ENCODE measurements at places on chromosomes 16 and 17.

GRCh38 chr17:37274461-37274860 lies 101.3 kb upstream of the C17orf78 start:
- no peak for DNase-seq

GRCh38 chr16:19517424-19518089 lies 4.3 kb downstream of the GDE1 start:
- DNase-seq = no peak

GRCh38 chr17:8430966-8431365 lies 4.7 kb upstream of the NDEL1 start:
- DNase-seq = no peak

- no peak for DNase-seq
These were observed 109.1 kb downstream of the RGS9 start for GRCh38 chr17:65246252-65246651.

- DNase-seq = no peak
These were observed 105.3 kb upstream of the SMURF2 start for GRCh38 chr17:64767269-64767997.

DNA sequence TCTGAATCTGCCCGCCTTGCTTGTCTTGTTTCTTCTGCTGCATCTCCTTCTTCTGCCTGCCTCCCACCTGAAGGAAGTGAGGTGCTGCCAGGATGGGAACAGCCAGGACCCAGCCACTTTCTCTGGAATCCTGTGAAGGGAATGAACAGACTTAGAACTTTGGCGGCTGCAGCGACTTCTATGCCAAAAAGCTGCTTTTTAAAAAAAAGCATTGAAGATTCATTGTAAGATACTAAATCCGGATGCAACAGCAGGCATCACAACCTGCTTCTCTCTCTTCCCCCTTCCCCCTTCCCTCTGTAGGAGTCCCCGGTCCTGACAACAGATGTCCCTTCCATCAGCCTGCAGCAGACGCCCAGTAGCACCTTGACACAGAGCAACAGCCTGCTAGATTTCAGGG lies 176.3 kb downstream of the HS3ST4 start:
- DNase-seq = no peak

DNA sequence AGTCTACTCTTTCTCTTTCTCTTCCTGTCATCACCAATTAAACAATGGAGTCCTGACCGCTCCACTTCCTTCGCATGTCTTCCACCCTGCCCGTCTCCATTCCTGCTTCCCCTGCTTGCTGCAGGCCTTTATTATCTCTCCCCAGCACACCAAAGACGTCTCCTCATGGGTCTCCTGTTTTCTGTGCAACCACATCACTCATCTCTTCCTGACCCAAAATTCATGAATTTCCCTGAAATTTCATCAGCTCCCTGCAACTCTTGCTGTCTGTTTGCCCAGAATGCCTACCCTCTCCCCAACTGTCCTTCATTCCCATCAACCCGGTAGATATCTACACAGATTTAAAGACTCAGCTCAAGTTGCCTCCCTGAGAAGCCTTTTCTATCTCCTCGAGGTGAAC lies 76.7 kb upstream of the ALOX12 start:
- DNase-seq = no peak

GRCh38 chr16:89319886-89320781 lies 102.6 kb downstream of the ZNF778 start:
- DNase-seq = no peak

GRCh38 chr17:81599719-81600486 lies 37.0 kb downstream of the NPLOC4 start:
- no peak for DNase-seq

DNA sequence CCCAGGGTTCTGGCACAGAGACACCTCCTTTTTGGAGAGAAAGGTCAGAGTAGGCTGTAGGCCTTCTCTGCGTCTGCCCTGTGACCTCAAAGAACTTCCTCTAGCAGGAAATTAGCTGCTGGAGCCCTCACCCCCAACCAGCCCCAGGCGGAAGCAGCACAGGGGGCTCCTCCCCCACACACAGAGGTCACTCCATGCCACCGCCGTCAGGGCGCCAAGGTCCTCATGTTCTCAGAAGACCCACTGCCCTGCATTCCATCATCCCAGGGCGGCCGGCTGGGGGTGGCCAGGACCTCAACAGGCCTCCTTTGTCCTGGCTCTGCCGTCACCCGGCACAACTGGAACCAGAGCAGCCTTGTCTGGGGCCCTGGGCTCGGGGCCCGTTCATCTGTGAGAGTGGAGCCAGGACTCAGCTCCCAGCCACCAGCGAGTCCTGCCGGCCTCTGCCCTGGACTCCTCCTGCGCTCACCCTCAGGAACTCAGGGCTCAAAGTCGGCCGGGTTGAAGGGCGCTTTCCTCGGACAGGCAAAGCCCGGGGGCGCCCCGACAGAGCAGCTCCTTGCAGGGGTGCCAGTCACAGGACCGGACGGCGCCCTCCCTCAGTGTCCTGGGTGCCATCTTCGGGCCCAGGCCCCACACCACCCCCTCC lies 1.2 kb downstream of the TMC6 start:
- peak; percentile 85 for DNase-seq

DNA sequence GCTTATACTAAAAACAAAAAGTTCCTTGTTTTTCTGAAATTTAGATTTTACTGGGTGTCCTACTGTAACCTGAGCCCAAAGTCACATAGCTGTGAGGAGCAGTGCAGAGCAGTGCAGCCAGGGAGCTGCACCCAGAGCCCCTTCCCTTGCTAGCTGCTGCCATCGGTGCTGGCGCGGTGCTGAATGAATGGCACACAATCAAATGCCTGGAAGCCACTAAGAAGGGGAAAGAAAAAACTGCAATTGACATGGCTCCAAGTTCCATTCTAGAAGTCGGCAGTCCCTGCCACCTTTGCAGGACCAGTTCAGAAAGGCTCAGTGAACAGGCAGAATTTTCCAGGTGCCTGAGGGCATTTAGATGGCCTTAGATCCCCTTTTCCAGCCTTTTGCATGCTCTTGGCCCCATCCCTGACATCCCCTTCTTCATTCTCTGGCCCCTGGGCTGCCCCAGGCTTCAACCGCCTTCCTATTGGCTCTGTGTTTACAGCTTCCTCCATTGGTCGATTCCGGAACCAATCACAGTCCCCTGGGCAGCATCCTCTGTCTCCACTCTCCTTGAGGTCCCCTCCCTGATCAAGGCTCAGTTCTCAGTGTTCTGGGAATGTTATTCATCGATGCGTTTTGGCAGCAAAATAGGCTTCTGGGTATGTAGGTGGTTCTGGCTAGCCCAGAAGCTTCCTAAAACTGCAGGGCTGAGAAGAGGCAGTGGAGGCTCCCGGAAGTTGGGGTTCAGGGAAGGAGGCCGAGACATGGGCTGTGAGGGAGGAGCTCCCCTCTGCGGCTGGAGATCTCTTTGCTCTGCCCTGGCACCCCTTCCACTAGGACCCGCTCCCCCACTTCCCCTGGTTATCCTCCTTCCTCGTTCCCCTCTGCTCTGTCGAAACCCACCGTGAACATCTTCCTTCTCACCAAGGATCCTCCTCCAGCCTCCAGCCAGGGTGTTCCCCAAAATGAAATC lies 37.9 kb downstream of the ATP2C2 start:
- DNase-seq = peak; percentile 81

GRCh38 chr16:86533767-86534351 lies 21.2 kb downstream of the MTHFSD start:
- DNase-seq = peak; percentile 59

DNA sequence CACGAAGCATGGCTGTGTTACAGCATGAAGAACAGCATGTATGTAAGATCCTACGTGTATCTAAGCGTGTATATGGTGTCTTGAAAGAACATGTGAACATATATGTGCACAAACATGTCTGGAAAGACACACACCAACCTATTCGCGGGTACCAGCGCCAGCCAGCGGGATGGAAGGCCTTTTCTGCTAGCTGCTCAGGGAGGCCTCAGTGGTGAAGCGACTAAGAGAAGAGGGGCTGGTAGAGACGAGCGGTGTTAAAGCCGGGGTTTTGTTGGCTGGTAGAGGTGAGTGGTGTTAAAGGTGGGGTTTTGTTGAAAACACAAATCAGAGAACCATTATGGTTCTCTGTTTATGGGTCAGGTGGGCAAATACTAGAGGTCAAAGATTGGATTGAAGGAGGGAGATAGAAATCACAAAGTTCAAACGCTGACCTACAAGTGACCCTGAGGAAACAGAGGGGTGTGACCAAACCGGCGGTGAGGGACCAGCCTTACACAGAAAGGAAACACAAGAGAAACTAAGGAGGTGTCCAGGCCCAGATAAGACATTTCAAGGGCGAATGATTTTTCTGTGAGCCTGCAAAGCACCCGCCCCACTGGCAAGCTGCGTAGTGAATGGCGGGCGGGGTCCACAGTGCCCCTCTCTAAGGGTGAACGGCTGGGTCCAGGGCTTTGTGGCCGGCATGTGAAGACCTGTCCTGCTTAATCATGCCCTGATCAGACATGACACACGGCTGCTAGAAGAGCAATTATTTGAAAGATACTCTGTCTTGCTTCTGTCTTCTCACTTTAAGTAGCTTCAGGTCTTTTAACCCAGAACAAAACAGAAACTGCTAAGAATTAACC lies 8.1 kb downstream of the ZCCHC14 start:
- DNase-seq = no peak

DNA sequence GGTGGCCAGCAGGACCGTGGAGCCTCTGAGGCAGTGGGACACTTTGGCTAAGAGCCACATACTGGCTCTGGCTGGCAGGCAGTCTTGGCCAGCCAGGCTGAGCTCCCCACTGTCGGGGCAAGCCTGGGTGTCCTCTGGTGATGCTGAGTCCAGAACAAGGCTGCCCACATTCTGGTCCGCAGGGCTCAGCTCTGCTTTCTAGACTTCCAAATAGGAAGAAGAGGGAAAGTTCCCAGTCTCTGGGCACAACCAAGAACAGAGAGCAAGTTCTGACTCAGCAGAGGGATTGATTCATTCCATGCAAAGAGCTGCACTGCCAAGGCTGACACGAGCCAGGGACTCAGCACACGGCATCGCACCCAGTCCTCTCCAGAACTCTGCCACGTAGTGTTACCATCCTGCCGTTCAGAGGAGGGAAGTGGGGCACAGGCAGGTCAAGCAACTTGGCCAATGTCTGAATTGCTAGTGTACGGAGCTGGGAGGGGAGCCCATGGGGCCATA lies 58.9 kb downstream of the NOS2 start:
- no peak for DNase-seq

DNA sequence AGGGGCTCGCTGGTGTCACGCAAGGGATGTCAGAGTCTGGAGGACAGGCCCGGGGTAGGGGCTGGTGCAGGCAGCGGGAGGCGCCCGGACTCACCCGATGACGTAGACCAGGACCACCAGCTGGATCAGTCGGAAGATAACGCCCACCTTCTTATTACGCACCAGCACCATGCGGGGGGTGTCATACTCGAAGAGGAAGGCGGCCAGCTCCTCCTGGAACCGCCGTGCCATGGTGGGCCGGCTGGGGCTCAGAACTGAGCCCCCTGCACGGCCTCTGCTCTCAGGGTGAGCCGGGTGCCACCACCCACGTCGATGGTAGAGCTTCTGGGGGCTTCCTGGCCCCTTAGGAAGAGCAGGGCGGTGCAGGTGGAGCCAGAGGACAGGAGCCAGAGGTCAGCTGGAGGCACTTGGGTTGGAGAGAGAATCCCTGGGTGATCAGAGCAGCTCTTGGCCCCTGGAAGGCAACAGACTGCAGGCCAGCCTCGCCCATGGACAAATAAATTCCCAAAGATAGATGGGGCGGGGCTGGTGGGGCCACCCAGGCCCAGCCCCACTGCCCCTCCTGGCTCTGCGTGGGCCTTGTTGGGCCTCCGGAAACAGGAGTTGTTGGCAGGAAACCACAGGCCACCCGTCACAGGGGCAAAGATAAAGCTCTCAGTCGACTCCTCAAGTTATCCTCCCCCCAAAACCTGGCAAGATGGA lies at the start of gene P2RX1:
P2RX1 (minus strand) TSS at position 471 of the 702 bp plus-strand sequence; CDS start at position 231, 240 bp downstream.
- DNase-seq = no peak

DNA sequence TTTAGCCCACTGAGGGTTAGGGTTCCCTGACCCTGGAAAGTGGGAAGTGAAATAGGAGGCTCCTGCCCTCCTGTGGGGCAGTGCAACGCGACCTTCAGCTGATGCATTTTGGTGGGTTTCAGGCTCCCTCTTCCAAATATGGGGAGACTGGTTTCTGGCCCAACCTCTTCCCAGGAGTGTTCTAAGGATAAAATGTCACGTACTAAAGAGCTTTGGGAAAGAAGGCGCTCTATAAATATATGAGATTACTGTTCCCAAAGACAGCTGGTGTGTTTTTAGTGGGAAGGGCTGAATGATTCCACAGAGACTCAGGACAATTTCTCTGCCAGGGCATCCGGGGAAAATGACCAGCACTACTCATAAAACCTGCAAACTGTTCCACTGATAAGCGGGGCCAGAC lies 9.8 kb downstream of the SLC35B1 start:
- DNase-seq = no peak

DNA sequence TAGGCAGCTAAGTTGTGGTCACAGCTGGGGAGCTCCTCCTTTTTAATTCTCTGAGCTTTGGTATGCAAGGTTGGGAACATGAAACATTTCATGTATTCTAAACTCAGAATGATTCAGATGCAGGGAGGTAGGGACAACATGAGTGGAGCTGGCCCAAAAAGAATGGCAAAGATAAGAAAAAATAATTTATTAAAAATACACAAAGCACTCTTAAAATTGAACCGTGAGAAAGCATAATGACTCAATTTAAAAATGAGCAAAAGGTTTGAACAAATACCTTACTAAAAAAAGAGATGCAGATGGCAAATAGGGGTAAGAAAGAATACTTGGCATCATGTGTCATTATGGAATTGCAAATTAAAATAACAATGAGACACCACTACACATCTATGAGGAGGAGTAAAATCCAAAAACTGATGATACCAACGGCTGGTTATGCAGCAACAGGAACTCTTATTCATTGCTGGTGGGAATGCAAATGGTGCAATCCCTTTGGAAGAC lies 175.6 kb upstream of the IRX3 start:
- DNase-seq = no peak

DNA sequence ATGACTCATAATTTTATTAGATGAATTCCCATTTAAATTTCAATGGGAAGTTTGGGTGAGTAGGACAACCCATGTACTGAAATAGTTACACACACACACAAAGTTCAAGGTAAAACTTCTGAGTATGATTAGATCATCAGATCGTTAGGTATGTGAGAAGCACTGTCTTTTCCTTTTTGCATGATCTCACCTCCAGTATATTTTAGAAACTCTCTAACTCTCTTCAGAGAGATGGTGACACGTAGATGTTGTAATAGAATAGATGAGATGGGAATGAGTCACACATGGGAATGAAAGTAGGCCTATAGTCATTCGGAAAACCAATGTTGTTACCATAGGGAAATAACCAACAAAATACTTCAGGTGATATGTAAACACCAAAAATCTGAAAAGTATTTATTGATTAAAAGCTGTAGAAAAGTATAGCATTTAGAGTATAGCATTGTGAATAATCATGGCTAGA lies 22.2 kb downstream of the KRT23 start:
- DNase-seq = no peak

DNA sequence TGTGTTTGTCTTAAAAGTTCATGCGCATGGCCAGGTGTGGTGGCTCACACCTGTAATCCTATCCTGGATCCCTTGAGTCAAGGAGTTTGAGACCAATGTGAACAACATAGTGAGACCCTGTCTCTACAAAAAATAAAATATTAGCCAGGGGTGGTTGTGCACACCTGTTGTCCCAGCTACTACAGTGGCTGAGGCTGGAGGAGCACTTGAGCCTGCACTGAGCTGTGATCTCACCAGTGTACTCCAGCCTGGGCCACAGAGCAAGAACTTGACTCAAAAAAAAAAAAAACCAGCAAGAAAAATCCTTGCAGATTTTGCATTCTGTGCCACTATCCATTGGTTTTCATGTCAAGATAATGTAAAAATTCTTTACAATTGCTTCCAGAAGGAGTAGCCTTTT lies 8.2 kb downstream of the KSR1 start:
- DNase-seq = no peak
